ENCODE measurements at places on chromosomes 2 and 18. TPM values are rescaled to one million over a fixed set of nuclear protein-coding genes. Genes with fewer than 3 reads are reported as not detected.

SLC35F6 gene
- 31.6 TPM for total RNA-seq

LHCGR gene
- total RNA-seq = 0.92 TPM

DNA sequence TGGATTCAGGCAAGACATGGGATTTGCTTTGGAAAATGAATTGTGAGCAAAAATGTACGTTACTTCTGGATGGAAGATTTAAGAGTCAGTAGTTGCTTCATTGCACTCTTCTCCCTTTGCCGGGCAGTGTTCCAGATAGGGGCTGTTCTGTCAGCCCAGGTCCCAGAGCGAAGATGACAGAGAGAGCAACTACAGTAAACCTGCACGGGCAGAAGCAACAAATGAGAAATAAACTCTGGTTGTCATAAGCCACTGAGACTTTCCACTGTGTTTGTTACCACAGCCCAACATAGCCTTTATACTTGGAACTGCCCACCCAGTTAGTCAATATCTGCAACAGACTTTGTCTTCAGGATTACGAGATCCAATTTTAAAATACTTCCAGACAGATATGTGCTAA is 83.3 kb downstream of the CACNB4 start:
- DNase-seq = no peak

WIPF1 gene
- 7.0 TPM for total RNA-seq

DNA sequence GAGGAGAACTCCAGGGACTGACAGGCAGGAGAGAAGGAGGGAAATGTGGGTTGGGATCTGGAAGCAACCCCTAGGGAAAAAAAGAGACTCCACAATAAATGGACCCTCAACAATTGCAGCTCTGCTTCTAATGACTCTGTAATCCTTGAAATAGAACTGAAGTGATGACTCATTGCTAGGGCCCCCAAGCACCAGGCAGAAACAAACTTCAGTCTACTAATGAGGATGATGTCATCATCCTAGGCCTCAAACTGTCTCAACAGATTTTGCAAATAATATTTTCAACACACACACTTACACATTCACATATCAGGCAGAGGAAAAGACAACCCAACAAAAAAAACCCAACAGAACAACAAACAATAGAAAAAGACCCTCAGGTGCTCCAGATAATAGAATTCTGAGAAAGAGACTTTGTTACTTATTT is 143.3 kb downstream of the HDAC4 start:
- DNase-seq = no peak

- no peak for DNase-seq
Observed at GRCh38 chr2:226554701-226555100, 244.9 kb downstream of the IRS1 start.

- no peak for DNase-seq
Observed at GRCh38 chr2:24763843-24764242, 29.3 kb downstream of the PTRHD1 start.

GRCh38 chr2:149076863-149077412 is 38.4 kb downstream of the LYPD6B start:
- no peak for DNase-seq

Measured in type B pancreatic cell (in vitro differentiated cells).